ENCODE measurements at places on chromosomes 2 and 18. TPM values are rescaled to one million over a fixed set of nuclear protein-coding genes. Genes with fewer than 3 reads are reported as not detected.

The KIF5C gene
- total RNA-seq = under 0.01 TPM

The TLX2 gene
- 0.08 TPM for total RNA-seq

The GATA6 gene
- total RNA-seq = 1.0 TPM

The NLRC4 gene
- not detected for total RNA-seq

The CKAP2L gene
- total RNA-seq = 11.3 TPM

The ADAM23 gene
- total RNA-seq = 5.1 TPM

The PIEZO2 gene
- not detected for total RNA-seq

The COL4A3 gene
- not detected for total RNA-seq

The BOLA3 gene
- total RNA-seq = 167 TPM

The TACR1 gene
- total RNA-seq = not detected

The RGPD4 gene
- total RNA-seq = not detected

The G6PC2 gene
- not detected for total RNA-seq

The UGT1A10 gene
- total RNA-seq = not detected

The GDF7 gene
- not detected for total RNA-seq

The MSH6 gene
- total RNA-seq = 34.4 TPM

The DSC1 gene
- total RNA-seq = 0.08 TPM

The IL36RN gene
- 0.15 TPM for total RNA-seq

The RTKN gene
- total RNA-seq = 117 TPM

The RNF125 gene
- total RNA-seq = 1.5 TPM

The CFC1B gene
- total RNA-seq = not detected

The TDRD15 gene
- not detected for total RNA-seq

The NEDD4L gene
- 57.4 TPM for total RNA-seq

The SFTPB gene
- total RNA-seq = not detected

The C2orf15 gene
- total RNA-seq = 2.3 TPM

The KCNG2 gene
- not detected for total RNA-seq

The C2orf81 gene
- total RNA-seq = 4.8 TPM

The HJURP gene
- total RNA-seq = 10.9 TPM

The GPR45 gene
- not detected for total RNA-seq

The FLACC1 gene
- total RNA-seq = not detected

The NEMP2 gene
- 3.1 TPM for total RNA-seq

The MROH2A gene
- total RNA-seq = not detected

The PARD3B gene
- 0.42 TPM for total RNA-seq

The RUFY4 gene
- total RNA-seq = not detected

The PAIP2B gene
- total RNA-seq = 1.5 TPM

The SLC4A5 gene
- not detected for total RNA-seq

The BOLL gene
- not detected for total RNA-seq

The LCT gene
- 0.04 TPM for total RNA-seq

The ADAM17 gene
- 26.2 TPM for total RNA-seq

The CXCR1 gene
- total RNA-seq = 0.11 TPM

The REG3A gene
- not detected for total RNA-seq

The MYO5B gene
- total RNA-seq = 2.5 TPM

The C2orf72 gene
- total RNA-seq = not detected

The TUBB8B gene
- total RNA-seq = not detected

The CTAGE1 gene
- not detected for total RNA-seq

The DGUOK gene
- total RNA-seq = 85.1 TPM

The IRS1 gene
- 20.7 TPM for total RNA-seq

The SGPP2 gene
- total RNA-seq = 0.08 TPM
